ENCODE measurements at places on chromosomes 11 and 22.

DNA sequence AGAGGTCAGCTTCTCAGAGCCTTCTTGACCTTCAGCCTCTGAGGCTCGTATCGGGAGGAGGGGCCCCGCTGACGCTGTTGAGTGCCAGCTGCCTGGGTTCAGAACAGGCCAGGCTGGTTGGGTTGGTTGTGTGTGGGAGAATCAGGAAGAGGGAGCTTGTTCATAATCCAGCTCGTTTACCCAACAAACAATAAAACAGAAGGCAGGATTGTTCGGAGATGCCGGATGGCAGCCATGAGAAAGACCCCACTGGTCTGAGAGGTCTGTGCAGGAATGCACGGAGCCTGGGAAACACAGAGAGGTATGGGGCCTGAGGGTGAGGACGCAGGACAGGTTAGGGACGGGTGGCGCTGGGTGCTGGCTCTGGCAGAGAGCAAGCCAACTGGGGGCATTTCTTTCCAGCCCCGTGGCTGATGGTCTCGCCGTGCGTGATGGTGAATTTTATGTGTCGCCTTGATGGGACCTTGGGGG is 31.6 kb upstream of the SHANK2 start:
- no peak for DNase-seq

DNA sequence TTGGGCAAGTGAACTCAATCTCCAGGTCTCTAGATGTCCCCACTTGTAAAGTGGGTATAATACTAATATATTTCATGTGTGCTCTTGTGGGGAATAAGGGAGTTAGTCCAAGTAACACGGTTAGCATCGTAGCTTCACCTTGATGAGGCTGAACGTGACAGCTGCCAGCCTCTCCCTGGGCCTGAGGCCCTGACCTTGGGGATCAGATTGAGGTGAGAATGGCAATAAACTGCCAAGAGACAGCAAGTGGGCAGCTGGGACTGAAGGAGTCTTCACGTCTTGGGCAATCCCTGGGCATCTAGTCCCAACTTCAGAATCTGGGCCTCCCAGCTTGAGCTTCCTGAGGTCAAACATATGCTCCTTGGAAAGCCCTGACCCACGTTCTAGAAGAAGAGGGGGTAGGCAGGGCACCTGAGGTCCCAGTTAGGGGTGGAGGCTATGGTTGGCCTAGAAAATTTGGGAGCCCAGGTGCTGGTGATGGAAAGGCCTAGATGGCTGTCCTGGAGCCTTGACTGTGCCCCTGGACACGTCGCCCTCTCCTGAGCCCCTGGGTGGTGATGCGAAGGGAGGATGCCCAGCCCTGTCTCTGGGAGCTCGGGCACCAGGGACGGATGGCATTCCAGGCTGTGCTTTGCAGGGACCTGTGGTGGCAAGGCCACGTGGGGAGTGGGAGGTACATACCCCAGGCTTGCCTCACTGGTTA is 23.4 kb downstream of the ADAMTS15 start:
- no peak for DNase-seq

DNA sequence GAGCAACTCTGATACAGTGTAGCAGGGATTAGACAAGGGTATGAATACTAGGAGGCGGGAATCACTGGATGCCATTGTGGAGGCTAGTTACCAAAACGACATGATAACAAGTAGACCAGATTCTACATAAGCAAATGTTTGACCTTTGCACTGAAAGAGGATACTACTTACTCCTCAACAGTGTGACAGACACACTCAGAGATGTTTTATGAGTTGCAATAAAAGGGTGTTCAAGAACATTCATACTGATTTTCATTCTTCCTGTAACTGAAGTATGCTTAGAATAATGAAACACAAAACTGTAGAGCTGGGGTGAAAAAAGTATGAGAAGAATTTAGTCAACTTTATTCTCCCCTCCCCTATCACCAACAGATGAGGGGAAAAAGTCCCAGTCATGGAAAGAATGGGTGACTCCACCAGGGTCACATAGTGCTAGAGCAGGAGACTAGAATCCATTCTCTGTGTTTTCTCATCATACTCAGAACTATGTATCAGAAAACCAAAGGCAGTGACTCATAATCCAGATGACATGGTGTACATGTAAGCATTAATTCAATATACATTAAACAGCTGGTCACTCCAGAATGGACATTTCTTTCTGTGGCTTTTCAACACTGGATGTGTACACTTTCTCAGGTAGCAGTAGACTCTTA is 32.8 kb downstream of the ARHGAP20 start:
- no peak for DNase-seq

DNA sequence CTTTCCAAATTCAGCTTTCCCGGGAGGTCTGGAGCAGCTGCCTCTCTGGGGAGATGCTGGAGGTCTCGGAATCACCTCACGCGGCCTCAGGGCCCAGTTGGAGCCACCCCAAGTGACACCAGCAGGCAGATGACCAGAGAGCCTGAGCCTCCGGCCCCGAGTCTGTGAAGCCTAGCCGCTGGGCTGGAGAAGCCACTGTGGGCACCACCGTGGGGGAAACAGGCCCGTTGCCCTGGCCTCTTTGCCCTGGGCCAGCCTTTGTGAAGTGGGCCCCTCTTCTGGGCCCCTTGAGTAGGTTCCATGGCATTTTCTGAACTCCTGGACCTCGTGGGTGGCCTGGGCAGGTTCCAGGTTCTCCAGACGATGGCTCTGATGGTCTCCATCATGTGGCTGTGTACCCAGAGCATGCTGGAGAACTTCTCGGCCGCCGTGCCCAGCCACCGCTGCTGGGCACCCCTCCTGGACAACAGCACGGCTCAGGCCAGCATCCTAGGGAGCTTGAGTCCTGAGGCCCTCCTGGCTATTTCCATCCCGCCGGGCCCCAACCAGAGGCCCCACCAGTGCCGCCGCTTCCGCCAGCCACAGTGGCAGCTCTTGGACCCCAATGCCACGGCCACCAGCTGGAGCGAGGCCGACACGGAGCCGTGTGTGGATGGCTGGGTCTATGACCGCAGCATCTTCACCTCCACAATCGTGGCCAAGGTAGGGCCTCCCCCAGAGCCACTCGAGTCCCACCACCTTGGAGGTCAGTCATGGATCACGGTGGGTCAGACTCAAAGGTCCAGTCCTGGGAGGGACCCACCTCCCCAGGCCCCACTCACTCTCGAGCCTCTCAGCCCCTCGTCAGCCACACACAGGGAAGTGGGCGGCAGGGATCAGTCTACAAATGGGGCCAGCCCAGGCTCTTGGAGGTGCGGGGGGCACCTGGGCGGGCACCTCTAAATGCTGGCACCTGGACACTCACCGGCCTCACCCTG is 525 bp downstream of the SLC22A12 start:
- no peak for DNase-seq

- DNase-seq: no peak
These were observed 21.3 kb upstream of the DRG1 start for GRCh38 chr22:31378123-31378522.

DNA sequence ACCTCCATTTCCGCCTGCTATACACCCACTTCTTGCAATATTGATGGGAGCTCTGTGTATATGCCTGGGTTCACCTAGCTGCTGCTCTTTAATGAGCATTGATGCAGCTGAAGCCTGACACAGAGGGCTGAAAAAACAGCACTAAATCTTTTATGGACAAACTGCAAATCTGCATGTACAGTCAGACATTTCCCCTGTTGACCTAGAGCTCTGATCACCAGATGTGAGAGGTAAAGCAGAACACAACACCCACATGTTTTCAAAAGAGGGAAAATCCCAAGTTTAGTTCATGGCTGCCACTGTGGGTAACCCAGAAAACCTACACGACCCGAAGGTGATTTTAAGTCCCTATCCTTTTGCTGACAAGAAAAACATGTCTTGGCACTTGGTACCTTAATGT is 303.0 kb upstream of the PITPNB start:
- no peak for DNase-seq

DNA sequence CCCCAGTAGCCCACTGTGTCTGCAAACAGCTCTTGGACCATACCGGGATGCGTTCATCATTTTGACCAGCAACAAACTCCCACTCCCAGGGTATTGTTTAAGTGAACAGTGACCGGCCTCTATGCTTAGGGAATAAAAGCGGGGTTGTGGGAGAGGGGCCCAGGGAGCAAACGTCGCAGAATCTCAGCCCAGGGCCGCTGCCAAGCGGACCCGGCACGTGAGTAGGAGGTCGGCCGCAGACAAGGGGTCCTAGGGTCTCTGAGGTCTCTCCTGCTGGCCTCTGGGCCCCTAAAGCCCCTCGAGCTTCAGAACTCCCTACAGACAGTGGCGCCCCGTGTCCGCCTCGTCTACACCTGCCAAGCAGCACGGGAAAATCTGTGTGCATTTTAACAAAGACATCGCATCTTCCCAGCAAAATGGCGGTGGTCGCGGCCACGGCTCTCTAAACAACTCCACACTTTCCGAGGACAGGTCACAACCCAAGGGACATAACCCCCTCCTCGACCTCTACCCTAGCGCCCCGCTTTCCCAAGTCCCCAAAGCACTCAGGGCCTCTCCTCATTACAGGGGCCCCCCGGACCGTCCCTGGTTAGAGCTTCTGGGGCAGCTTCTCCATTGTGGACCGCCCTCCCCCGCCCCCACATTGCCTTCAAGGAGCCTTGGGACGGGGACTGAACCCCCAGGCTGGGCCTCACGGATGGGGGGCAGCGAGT is 3.9 kb upstream of the GCAT start:
- DNase-seq: no peak

- no peak for DNase-seq
These were observed 634 bp downstream of the TIMM8B start for GRCh38 chr11:112085822-112086421.

GRCh38 chr11:66652651-66653050 is 14.1 kb downstream of the RBM4 start:
- no peak for DNase-seq

Measured in effector CD4-positive, alpha-beta T cell (primary cell).